ENCODE measurements at places on chromosomes 16 and 17. TPM values are rescaled to one million over a fixed set of nuclear protein-coding genes. Genes with fewer than 3 reads are reported as not detected.

- H3K27me3 ChIP-seq = peaks cover 2% of the 10 kb centered on the region
- no peak overlapping the region for H3K27ac ChIP-seq
- H3K4me3 ChIP-seq = no peak overlapping the region
Observed at GRCh38 chr17:55334881-55335540, 70.3 kb downstream of the HLF start.

DNA sequence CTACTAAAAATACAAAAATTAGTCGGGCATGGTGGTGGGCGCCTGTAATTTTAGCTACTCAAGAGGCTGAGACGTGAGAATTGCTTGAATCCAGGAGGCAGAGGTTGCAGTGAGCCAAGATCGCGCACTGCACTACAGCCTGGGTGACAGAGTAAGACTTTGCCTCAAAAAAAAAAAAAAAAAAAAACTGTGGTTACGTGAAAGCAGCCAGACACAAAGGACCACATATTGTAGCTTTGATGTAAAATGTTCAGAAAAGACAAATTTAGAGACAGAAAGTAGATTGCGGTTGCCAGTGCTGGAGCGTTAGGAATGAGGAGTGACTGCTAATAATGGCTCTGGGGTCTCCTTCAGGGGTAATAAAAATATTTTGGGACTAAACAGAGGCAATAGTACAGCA lies 4.0 kb upstream of the MEAK7 start:
- no peaks in the 10 kb centered on the region for H3K36me3 ChIP-seq
- peak overlapping the region; percentile 17 for H3K27ac ChIP-seq
- no peak overlapping the region for H3K4me3 ChIP-seq
- H3K27me3 ChIP-seq = peaks cover 6% of the 10 kb centered on the region
- no peak for DNase-seq

GRCh38 chr17:58360296-58361063 lies 8.5 kb upstream of the SUPT4H1 start:
- H3K27ac ChIP-seq = peak overlapping the region; percentile 50
- peaks cover 2% of the 10 kb centered on the region for H3K27me3 ChIP-seq
- DNase-seq = no peak
- peak overlapping the region; percentile 6 for H3K4me3 ChIP-seq
- peaks cover 11% of the 10 kb centered on the region for H3K4me1 ChIP-seq

DNA sequence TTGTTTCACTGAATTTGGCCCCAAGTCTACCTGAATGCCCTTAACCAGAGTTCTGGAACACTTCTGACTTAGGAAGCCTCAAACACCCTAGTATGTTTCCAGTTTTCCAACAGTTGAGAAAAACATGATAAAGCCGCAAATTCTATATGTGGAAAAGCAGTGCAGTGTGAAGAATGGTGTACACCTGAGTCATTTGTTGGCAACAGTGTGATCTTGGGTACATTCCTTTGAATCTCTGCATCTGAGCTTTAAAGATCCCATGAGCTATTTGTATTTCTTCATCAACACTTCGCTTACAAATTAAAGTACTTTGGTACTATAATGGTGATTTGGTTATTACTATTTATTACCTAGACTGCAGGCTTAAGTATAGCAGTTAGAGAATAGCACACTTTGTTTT lies 93.6 kb upstream of the TBX2 start:
- H3K4me3 ChIP-seq = no peak overlapping the region
- no peak overlapping the region for H3K27ac ChIP-seq
- peaks cover 14% of the 10 kb centered on the region for H3K27me3 ChIP-seq
- no peak for DNase-seq

- H3K4me1 ChIP-seq = peaks cover 13% of the 10 kb centered on the region
- DNase-seq = no peak
- H3K27me3 ChIP-seq = peaks cover 4% of the 10 kb centered on the region
- H3K36me3 ChIP-seq = peaks cover 14% of the 10 kb centered on the region
Observed at GRCh38 chr17:28684963-28685362, 23.0 kb downstream of the SUPT6H start.

- H3K27me3 ChIP-seq = peaks cover 6% of the 10 kb centered on the region
- H3K27ac ChIP-seq = no peak overlapping the region
- no peak for DNase-seq
- no peaks in the 10 kb centered on the region for H3K36me3 ChIP-seq
- peaks cover 3% of the 10 kb centered on the region for H3K4me1 ChIP-seq
Observed at GRCh38 chr17:46873941-46874645, 22.7 kb downstream of the WNT9B start.

DNA sequence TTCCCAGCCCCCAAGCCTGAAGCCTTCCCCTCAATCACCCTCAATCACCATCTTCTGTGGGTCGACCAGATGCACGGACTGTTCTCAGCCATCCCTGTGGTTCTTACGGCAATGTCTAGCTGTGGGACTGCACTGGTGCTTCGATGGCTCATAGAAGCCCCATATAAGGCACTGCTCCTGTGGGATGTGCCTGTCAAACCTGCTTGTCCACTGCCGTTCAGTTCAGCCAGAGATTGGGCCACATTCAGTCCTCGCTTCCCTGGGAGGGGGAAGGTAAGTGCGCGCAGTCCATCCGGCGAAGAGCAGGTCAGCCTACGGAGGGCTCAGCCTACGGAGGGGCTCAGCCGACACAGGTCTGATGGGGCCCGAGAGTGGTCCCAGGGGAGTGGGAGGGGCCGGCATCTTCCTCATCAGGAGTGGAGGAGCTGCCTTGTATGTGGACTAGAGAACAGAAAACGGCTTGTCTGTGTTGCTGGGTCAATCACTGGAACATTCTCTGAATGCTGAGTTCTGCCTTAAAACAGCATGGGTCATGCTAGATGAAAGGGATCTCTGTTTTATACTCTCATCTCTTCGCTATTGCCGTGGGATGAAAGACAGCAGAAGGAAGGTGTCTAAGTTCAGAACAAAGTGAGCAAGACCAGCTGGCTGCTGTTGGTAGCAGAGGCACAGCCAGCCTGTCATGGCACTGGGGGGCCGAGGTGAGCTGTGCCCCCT lies at the start of gene CARD14:
TSS of gene CARD14 (plus strand) at position 247 of the 717 bp plus-strand sequence. CDS start 11,409 bp downstream, outside the sequence.
- peaks cover 7% of the 10 kb centered on the region for H3K36me3 ChIP-seq
- peak; percentile 43 for DNase-seq
- no peak within 1 kb of the TSS for H3K4me3 ChIP-seq
- peaks cover 2% of the 10 kb centered on the region for H3K4me1 ChIP-seq

- no peak overlapping the region for H3K27ac ChIP-seq
- H3K27me3 ChIP-seq = no peaks in the 10 kb centered on the region
- no peak overlapping the region for H3K4me3 ChIP-seq
- H3K4me1 ChIP-seq = peaks cover 34% of the 10 kb centered on the region
- no peak for DNase-seq
Observed at GRCh38 chr17:49016775-49017463, 19.7 kb downstream of the IGF2BP1 start.

DLX4 gene
- total RNA-seq = 0.29 TPM

Measured in glutamatergic neuron (in vitro differentiated cells).